Skin of body (tissue), 3 donors: ENCODE measurements at places on chromosomes 1 and 21.

GRCh38 chr1:178408871-178409270 is 87.9 kb downstream of the CLEC20A start:
- no peak for DNase-seq

DNA sequence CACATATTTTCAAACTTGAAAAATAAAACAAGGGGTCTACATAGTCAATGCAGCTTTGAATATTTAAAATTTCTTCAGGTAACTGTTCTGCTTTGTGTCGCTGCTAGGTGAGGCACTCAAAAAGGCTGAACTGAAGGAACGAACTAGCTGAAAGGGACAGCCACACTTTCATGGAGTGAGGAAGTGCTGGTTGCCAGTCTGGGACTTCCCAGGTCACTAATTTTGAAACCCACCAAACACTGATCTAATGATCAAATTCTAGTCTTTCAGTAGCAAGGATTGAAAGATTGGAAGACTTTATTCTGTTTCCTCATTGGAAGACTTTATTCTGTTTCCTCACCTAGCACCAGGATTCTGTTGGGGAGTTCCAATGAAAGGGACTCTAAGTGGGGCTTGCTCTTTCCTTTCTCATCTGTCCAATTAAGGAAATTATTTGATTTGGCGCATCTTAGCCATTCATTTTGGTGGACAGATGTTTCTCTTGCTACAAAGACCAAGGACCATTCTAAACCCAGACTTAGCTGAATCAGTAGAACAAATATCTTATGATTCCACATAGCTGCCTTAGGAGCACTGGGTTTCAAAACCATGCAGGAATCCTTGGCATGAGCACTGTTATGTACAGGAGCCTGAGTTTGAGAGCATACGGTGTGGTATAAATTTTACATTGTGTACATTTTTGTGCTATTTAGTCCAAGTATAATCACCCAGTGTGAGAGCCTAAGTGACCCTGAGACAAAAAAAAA is 10.9 kb upstream of the ARID1A start:
- DNase-seq: no peak

GRCh38 chr1:221693087-221693486 is 48.8 kb downstream of the DUSP10 start:
- DNase-seq: no peak

- no peak for DNase-seq
These were observed 928 bp downstream of the SLC6A17 start for GRCh38 chr1:110151175-110151669.

GRCh38 chr1:175377394-175377793 is 184.8 kb upstream of the KIAA0040 start:
- DNase-seq: no peak

- no peak for DNase-seq
These were observed 62.4 kb downstream of the CLEC20A start for GRCh38 chr1:178434360-178434759.

DNA sequence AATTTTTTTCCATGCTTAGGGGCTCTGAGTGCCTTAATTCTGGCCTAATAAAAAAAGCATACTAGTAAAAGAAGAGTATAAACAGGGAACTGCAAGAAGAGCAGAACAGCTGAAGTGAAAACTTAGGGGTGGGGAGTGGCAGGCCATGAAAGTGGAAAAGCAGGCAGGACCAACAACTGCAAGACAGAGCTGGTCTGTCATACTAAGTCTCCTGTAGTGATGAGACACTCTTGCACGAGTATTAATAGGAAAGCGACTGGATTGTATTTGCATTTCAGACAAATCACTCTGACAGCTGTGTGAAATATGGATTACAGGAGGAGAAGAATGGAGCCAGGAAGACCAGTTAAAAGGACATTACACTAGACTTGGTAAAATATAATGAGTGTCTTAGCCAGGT is 449.9 kb downstream of the NUF2 start:
- no peak for DNase-seq

- no peak for DNase-seq
These were observed 1.3 kb downstream of the NOS1AP start for GRCh38 chr1:162070825-162071224.

DNA sequence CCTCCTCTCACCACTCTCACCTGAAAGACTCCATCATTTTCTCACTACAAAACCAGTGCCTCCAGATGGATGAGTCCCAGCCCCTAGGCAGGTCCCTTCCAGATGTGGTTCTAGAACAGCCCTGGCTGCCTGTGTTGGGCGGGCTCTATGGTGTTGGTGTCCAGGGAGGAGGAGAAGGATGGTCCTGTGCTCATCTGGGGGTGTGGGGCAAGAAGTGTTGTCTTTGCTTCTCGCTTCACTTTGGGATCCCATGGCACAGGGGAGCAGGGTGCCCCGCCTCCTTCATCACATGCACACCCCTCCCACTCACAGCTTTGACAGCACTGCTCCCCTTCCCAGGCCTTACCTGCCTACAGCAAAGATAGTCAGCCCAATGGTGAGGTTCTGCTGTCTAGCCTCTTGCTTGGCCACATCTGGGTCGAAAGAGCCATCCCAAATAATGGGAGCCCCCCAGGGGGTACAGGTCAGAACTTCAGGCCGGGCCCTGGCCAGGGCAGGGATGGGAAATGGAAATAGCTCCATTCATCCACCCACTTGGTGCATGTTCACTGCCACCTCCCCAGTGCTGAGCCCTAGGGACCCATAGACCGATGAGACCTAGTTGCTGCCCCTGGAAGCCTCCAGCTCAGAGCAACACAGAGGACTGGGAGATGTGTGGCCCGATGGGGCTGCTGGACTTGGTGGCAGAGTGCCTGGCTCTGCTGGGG is 9.0 kb downstream of the A3GALT2 start:
- no peak for DNase-seq

DNA sequence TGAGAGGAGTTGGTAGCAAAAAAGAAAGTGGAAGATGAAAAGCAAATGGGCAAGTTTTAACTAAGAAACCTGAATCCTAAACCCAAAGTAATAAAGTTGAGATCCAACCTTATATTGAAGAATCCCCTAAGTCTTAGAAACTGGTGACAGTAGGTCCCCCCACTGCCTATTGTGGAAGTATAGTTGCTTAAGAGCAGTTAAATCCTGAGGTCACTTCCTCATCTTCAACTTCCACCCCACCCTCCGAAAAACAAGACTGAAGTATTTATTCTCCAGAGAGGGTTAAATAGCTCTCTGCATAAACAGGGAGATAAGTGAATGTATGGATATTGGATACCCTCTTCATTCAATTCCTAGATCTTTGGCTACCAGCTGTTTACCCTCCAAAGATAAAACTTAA is 3.3 kb upstream of the DSTYK start:
- DNase-seq: no peak

DNA sequence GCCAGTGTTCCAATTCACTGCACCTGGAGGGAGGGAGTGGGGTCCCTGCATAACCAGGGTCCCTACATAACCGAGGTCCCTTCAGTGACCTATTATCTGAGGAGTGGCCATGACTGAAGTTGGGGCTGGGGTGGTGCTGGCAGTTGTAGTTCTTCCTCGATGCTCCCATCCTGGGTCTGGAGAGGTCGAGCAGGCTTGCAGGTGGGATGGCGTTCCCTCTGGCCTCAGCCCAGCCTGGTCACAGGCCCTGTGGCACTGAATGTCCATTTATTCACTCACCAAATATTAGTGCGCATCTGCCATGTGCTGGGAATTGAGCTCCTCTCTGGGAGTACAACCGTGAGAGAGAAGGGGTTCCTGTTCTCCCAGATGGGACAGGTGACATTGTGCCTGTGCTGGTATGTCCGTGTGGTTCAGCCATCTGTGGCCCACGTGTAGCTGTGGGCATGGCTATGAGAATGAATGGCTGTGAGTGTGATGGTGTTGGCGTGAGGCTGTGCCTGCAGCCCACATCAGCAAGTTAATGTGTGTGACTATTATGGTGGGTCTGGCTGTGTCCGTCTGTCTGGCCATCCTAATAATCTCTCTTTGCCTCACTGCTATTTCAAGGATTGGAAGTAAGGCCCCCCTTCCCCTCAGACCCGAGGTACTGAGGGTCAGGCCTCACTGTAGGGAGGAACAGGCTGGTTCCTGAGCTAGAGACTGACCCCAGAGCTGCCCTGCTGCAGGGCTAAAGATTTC is 3.9 kb upstream of the SLC6A9 start:
- DNase-seq: no peak

DNA sequence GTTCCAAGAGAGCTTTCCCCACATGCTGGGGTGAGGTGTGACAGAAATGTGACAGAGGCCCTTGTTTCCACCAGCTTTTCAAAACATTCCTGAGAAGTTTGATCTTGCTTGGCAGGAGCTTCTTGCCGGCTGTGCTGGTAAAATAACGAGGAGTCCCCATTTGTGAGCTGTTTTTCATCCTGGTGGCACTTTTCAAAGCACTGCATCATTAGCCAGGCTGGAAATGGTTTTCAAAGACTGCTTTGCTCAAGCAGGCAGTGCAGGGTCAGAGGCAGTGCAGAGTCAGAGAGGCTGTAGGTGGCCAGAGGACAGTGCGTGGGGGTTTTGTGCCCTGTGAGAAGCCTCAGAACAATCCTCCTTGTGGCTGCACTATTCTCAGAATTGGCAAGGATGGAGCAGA is 75.8 kb upstream of the KCNA3 start:
- DNase-seq: no peak

- no peak for DNase-seq
These were observed 6.8 kb downstream of the KCNC4 start for GRCh38 chr1:110216844-110217444.

GRCh38 chr21:42557420-42557819 is 43.8 kb downstream of the SLC37A1 start:
- DNase-seq: no peak

DNA sequence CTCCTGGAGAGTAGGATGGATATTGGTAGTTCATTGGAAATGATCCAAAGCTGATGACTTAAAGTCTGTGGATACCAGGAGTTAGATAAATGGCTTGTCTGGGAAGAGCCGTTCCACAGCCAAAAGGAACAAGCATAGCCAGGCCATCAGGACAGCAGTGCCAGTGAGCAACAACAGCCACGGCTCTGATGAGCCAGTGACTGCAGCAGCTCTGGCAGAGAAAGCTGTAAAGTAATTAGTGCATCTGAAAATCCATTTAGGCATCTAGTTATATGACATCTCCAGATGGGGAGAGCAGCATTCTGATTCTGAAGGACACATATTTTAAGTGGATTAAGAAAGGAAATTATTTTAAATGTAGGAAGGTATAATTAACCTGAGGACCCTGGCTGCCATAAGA is 256.2 kb upstream of the PLXNA2 start:
- no peak for DNase-seq

GRCh38 chr1:59898927-59899326 is 27.6 kb downstream of the CYP2J2 start:
- DNase-seq: no peak

DNA sequence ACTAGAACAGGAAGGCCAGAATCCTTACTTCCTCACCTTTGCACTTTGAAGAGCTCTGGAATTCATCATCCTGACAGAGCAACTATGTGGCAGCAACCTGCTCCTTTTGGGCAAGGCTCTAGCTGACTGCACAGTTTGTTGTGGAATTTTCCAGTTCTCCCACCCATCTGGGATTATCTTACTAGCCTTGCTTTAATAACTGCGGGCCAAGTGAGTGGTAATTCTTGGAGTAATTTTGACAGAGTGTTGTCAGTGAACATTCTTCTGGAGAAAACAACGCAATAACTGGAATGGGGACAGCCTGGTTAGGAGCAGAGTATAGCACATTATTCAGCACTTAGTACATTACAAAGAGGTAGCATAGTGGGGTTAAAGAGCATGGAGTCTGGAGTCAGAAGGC is 75.3 kb downstream of the NTMT2 start:
- no peak for DNase-seq

DNA sequence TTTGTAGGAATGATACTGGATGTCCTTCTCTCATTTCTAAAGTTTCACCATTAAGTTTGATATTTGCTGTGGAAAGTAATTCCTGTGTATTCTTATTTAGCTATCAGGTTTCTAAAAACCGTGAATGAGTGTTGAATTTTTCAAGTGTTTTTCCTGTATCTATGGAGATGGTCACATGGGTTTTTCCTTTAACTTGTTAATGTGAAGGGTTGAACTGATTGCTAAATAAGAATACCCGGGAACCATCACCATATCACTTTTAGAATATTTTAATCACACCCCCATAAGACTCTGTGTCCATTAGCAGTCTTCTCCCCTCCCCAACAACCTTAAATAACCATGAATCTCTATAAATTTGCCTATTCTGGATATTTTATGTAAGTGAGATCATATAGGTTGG is 16.5 kb upstream of the ASAP3 start:
- no peak for DNase-seq

DNA sequence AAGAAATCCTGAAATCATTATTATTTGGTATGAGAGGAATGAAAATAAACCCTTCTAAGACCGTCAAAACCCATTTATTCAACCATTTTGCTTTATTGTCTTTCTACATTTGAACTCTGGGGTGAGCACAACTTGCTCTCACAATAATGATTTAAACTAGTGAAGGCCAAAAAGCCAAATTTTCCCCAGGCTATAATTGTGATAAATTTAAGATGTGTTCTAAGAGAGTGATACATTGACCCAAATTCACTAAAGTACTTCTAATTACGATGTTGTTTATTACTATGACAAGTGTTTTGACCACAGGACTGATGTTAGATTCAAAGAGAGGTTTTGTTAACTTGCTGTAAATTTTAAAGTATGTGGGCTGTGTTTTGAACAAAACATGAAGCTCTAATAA is 670.9 kb upstream of the NR5A2 start:
- DNase-seq: no peak

DNA sequence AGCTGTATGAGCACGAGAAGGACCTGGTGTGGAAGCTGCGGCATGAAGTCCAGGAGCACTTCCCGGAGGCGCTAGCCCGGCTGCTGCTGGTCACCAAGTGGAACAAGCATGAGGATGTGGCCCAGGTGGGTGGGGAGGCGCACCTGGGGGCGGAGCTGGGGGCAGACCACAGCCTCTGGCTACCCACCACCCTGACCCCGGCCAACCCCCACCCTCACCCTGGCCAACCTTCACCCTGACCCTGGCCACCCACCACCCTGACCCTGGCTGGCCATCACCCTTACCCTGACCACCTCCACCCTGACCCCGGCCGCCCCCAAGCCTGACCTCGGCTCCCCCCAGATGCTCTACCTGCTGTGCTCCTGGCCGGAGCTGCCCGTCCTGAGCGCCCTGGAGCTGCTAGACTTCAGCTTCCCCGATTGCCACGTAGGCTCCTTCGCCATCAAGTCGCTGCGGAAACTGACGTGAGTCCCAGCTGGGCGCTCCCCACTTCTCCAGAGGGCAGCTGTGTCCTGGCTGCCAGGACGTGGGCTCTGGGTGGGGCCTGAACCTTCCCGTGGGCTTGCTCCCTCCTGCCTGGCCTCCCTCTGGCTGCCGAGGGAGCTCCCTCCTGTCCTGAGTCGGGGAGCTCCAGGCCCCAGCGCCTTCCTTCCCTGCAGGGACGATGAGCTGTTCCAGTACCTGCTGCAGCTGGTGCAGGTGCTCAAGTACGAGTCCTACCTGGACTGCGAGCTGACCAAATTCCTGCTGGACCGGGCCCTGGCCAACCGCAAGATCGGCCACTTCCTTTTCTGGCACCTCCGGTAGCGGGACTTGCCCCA is 69.5 kb downstream of the PIK3CD start:
- DNase-seq: no peak

GRCh38 chr1:202159534-202160371 is 649 bp downstream of the PTPN7 start:
- no peak for DNase-seq

DNA sequence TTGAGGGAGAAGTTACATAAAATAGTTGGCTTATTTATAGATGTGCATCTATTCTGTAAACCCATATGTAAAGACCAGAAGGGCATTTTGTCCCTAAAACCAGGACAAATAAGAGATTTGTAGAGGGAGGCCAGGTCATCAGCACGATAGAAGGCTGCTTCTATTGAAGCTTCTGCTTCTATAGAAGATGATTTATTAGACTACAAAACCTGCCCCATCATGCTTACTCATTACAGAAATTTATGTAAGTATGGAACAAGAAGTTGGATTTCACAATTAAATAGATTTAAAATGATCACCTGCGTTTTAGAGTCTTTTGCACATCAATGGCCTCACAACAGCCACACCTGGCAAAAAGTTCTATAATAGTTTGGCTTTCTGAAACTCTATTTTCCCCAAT is 183.5 kb downstream of the DUSP10 start:
- no peak for DNase-seq
